Activated gamma-delta T cell treated with Interleukin-2 at 50 U/mL for 16 hours (primary cell): ENCODE measurements at places on chromosomes 6 and 20.

- no peak for DNase-seq
Observed at GRCh38 chr20:63058696-63059335, 52.1 kb upstream of the BHLHE23 start.

GRCh38 chr6:15356179-15356578, 110.3 kb downstream of the JARID2 start:
- no peak for DNase-seq

DNA sequence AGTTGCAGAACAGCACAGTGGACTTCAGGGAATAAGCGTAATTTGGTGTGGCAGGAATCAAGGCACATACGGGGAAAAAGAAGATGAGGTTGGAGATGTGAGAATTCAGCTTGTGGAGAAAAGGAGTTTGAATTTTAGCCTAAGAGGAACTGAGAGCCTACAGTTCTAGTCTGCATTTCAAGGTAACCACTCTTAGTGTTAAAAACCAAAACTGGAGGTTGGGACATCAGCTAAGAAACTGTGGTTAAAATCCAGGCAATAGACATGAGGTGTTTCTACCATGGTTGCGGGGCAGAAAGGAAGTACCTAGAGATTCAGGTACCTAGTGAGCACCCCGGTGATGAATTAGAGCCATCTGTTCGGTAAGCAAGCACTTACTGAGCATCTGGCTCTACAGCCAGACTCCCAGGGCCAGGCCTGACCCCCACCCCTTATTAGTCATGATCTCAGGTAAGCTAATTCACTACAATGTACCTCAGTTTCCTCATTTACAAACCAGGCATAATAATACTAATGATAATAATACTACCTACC, 44.4 kb downstream of the FAXC start:
- no peak for DNase-seq

- no peak for DNase-seq
Observed at GRCh38 chr6:46652232-46652602, 401 bp downstream of the CYP39A1 start.

GRCh38 chr20:32984196-32984595, 20.0 kb downstream of the SUN5 start:
- no peak for DNase-seq

GRCh38 chr6:53010504-53010903, 15.4 kb upstream of the GSTA4 start:
- DNase-seq = no peak

DNA sequence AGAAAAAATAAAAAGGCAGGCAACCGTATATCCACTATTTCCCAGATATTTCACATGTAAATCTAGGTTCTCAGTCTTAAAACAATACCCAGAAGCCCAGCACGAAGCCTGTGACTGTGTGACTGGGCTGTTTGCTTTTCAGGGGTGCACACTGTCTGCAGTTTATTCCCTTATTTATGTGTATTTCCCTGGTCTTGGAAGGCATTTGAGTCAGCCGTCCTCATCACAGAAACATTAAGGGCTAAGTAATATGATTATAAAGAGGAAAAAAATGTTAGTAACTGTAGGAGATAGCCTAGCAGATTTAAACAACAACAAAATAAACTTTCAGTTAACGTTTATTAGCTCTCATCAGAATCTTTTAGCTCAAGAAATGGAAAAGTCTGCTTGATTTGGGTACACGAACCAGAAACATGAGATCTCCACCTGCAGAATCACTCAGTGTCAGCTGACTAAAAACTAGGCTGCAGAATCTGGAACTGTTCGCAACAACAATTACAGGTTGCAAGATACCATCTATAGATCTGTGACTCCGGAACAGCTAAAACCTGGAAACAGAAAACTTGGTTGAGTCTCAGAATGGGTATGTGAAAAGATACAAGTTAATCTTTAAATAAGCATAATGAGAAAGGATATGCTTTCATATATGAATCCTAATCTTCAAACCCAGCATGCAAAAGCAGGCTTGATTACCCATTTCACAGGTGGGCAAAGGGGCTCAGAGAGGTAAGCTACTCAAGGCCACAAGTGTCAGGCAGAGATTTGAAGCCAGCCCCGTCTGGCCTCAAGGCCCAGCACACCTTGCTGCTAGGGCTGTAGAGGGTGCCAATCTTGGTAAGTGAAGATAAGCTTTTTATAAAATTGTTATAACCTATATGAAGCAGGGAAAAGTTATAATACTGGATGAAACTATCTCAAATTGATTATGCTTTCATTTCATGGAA, 21.1 kb downstream of the GCLC start:
- no peak for DNase-seq

- DNase-seq = no peak
Observed at GRCh38 chr6:21604081-21604480, 10.5 kb downstream of the SOX4 start.

DNA sequence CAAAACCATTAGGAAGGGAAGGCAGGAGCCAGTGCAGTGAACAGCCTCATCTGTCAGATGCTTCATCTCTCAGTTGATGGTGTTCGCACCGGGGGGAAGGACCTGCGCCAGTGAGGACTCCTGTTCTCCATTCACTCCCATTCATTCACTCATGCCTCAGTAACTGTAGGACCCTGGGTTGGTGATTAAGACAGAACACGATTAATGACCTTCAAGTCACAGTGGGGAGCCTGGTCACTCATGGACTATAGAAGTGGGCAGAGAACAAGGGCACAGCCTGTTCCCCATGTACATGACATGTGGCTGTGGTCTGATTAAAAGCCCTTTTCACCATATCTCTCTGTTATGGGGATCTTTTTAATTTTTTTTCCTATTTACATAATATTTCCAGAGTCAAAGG, 113.3 kb downstream of the RPS12 start:
- DNase-seq = no peak

DNA sequence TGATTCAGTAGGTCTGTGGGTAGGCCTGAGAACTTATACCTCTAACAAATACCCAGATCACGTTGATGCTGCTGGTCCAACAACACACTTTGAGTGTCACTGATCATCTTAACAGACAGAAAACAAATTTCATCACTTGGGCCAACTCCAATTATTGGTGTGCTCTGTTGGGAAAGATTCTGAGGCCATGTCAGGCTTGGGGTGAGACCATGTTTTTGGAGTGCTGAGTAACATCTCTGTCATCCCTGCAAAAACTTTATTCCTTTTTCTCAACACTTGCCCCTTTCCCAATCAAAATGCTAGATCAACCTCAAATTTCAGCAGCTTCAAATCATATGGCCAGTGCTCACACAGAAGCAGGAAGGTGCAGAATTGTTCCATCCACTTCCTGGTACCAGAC, 108.8 kb upstream of the TENT5A start:
- DNase-seq = no peak

- no peak for DNase-seq
Observed at GRCh38 chr6:166543603-166544295, 42.7 kb downstream of the RAMACL start.

DNA sequence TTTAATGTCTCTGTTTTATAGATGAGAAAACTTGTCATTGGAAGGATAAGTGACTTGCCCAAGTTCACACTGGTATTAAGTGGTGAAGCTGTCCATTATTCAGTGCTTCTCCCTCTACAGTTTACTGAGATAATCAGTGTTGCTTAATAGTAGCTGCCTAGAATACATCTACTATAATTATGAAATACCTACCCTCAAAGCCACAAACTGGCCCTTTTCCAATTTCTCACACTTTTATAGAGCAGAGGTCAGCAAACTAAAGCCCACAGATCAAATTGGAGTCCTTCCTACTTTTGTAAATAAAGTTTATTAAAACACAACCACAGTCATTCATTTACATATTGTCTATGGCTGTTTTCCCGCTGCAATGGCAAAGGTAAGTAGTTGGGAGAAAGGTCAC, 73.5 kb downstream of the EYS start:
- DNase-seq = no peak
